ENCODE measurements at places on chromosomes 13 and 19. TPM values are rescaled to one million over a fixed set of nuclear protein-coding genes. Genes with fewer than 3 reads are reported as not detected.

The GPR183 gene
- polyA plus RNA-seq: 11.1 TPM

The CEBPA gene
- polyA plus RNA-seq: 16.2 TPM

The ARL11 gene
- polyA plus RNA-seq: 0.78 TPM

The PROZ gene
- 0.45 TPM for polyA plus RNA-seq

The COL5A3 gene
- 5.7 TPM for polyA plus RNA-seq

The CDC42EP5 gene
- 34.3 TPM for polyA plus RNA-seq

The CIRBP gene
- polyA plus RNA-seq: 941 TPM

The PTGIR gene
- 13.6 TPM for polyA plus RNA-seq

The SIGLECL1 gene
- polyA plus RNA-seq: not detected

The ZNF564 gene
- 12.1 TPM for polyA plus RNA-seq

The CEACAM16 gene
- polyA plus RNA-seq: not detected

The CXCL17 gene
- 21.5 TPM for polyA plus RNA-seq

The LILRA1 gene
- polyA plus RNA-seq: 0.22 TPM

The CRX gene
- 0.10 TPM for polyA plus RNA-seq

The SYDE1 gene
- 23.8 TPM for polyA plus RNA-seq

The INSR gene
- 11.8 TPM for polyA plus RNA-seq

The COLGALT1 gene
- polyA plus RNA-seq: 63.0 TPM

The KCNN1 gene
- polyA plus RNA-seq: 1.8 TPM
